LHCN-M2 (cell line): ENCODE measurements at places on chromosomes 16 and 17.
A peak's percentile ranks its signal among the peaks of the same experiment; 100 is the strongest.

- DNase-seq, result no peak
Measured at GRCh38 chr16:50552476-50553101, 4.4 kb downstream of the NKD1 start.

DNA sequence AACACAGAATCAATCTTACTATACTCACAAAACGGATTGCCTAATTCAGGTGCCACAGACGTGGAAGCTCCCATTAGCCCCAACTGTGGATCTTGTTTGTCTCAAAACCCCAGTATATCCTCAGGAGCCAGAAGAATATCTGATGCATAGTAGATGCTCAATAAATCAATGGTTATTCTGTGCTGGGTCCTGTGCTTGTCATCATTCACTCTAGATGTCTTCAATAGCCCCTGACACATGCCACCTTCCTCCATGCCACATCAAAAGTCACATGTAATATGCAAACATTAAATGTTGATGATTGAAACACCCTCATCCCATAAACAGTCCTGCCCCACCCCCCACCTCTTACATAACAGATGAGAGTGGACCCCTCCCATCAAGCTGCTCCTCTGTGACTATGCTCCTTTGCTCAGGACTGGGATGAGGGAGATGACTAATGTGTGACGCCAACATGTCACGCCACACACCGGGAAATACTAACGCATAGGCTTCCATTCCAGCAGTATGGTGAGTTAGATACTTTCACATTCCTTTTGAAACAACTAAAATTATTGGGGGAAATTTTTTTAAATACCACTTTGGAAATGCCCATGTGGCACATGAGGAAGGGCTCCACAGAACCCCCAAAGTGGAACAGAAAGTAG is 267.6 kb upstream of the SDK2 start:
- no peak for DNase-seq

GRCh38 chr17:40074175-40074512 is 11.4 kb downstream of the THRA start:
- DNase-seq, result no peak

- no peak for DNase-seq
Measured at GRCh38 chr17:41420134-41420533, 4.3 kb downstream of the KRT37 start.

DNA sequence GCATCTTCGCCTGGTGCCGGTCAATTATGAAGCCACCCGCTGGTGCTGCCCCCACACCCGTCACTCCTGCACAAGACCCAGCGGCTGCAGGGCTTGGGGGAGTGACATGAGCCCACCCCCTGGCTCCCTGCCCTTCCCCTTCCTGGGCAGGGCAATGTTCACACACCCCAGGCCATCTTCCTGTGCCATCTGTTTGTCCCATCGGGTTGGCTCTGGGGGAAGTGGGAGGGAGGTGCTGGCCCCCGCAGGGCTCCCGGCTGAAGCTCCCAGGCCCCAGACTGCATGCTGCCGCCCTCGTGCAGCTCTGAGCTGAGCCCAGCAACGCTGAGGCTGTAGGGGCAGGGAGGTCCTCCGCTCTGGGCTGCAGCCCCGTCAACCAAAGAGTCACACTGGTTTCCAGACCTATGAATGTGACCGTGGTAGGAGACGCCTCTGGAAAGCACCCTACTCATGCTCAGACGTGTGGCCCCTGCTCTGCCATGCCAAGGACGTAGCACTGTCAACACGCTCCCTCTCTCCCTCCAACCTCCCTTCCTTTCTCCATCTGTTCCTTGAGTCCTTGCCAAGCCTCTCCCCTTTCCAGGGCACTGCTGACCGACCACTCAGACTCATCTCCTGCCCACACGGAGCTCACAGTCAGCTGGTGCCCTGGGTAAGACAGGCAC is 140.4 kb downstream of the ENGASE start:
- no peak for DNase-seq

- peak; percentile 74 for DNase-seq
Measured at GRCh38 chr17:2049333-2050299, 5.3 kb upstream of the HIC1 start.

DNA sequence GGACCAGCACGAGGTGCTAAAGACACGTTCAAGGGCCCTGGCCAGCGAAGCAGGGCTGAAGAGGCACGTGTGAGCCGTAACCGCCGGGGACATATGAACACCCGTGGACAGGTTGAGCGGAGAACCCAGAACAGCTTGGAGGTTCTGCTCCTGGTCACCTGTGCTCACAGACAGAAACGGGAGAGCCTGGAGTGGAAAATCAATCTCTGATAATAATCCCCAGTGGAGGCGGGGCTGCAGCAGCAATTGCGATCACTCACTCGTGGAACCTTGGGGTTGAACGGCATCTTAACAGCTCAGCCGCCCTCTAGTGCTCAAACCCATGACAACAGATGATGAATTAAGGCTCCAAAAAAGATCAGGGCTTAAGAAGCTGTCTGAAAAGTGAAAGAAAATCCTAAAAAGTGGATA is 25.6 kb downstream of the WIPI1 start:
- DNase-seq, result no peak

GRCh38 chr16:56888806-56889205 is 23.8 kb downstream of the SLC12A3 start:
- DNase-seq, result no peak

DNA sequence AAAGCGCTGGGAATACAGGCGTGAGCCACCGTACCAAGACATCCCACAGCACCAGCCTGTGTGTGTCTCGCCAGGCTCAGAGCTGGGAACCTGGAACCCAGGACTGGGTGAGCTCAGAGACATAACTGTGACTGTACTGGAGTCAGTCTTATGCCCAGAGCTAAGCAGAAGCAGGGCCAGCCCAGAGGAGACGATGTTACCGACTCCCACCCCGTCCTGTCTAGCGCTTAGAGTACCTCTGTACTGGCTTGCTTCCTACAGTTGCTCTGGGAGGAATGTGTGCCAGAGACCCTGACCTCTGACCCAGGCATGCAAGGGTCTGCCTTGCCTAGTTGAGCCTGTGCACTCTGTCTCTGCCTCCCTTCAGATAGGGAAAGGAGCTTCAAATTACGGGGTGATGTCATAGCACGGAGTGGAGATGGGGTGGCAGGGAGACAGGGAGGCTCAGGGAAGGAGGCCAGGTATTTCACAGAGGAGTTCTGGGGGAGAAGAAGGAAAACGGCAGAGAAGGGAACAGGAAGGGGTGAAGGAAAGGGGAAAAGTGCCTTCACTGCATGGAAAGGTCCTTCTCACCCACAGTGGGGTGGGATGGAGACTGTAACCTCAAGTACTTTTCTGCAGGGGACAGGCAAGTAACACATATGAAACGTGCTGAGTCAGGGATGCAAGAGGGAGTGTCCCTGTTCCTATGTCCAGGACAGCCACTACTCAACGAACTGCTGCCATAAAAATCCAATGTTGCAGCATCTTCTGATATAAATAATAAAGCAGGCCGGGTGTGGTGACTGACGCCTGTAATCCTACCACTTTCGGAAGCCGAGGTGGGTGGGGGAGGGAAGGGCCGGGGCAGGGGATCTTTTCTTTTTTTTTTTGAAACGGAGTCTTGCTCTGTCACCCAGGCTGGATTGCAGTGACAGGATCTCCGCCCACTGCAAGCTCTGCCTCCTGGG is 5.8 kb upstream of the ARMC5 start:
- peak; percentile 53 for DNase-seq

- no peak for DNase-seq
Measured at GRCh38 chr16:72956124-72957064, 91.5 kb downstream of the ZFHX3 start.

DNA sequence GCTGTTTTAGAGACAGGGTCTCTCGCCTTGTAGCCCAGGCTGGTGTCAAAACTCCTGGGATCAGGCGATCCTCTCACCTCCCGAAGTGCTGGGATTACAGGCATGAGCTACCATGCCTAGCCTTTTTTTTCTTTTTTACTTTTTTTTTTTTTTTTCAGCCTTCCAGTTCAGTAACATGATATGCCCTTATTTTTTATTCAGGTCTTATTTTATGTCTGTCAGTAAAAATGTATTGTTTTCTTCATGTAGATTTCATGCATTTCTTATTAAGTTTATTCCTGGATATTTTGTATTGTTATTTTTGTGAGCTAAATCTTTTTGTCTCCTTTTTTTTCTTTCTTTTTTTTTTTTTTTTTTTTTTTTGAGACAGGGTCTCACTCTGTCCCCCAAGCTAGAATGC is 2.7 kb upstream of the FOXN1 start:
- no peak for DNase-seq

- peak; percentile 81 for DNase-seq
Measured at GRCh38 chr17:56441308-56441707, 152.2 kb upstream of the NOG start.

DNA sequence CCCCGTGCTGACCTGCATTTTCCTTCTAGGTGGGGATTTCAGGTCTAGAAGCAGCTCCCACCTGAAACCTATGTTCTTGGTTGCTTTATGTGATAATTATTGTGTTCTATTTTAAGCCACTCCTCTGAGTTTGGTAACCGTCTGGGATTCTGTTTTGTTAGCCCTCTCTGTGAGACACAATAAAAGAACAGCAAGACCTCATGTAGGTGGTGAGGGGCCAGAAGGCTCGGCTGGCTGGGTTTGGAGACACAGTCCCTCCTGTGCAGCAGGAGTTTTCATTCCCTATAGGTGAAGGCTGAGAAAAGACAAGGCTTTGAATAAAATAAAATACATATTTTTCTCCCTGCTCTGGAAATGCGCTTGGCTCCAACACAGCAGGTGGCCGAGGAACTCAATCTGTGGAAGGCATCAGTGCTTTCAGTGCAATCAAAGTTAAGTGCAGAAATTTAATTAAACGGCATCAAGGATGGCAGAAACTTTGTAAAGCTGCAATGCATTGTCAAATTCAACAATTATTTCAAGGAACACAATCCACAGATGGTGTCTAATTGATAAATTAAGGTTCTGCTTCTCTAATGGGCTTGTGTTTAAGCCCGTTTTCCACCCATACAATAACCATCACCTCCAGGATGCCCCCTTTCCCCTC is 107.8 kb downstream of the MSI2 start:
- no peak for DNase-seq

DNA sequence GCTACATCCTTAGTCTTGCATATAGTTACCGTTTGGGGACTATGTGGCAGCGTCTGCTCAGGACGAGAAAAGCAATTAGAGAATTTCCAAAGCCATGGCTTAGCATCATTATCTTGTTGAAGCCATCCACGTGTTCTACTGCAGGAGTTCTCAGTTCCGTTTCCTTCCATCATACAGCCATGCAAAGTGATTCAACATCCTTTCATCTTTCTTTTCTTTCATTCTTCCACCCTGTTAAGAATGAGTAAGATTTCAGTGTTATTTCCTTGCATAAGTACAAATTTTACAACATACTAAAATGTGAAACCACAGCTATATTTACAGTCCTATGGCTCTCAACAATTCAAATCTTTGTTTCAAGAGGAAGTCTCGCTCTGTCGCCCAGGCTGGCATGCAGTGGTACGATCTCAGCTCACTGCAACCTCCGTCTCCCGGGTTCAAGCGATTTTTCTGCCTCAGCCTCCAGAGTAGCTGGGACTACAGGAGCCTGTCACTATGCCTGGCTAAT is 3.8 kb downstream of the MARF1 start:
- DNase-seq, result no peak

GRCh38 chr16:5756969-5757368 is 659.4 kb upstream of the EEF2KMT start:
- no peak for DNase-seq

GRCh38 chr17:47739150-47739549 is 6.1 kb downstream of the TBX21 start:
- no peak for DNase-seq

DNA sequence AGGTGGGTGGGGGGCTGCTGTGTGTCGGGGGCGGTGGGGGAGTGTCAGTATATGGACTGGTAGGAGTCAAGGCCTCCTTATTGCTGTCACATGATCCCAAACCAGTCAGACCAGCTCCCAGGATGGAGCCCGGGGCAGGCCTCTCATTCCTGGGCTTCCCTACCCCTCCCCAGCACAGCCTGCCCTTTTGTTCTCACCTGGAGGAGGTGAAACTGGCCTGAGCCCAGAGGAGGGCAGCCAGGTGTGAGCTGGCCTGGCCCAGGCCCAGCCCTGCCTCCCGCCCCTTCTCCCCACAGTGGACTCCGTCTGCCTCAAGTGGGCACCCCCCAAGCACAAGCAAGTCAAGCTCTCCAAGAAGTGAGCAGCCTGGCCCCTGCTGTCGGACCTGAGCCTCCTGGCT is 4.6 kb downstream of the PRSS8 start:
- no peak for DNase-seq

DNA sequence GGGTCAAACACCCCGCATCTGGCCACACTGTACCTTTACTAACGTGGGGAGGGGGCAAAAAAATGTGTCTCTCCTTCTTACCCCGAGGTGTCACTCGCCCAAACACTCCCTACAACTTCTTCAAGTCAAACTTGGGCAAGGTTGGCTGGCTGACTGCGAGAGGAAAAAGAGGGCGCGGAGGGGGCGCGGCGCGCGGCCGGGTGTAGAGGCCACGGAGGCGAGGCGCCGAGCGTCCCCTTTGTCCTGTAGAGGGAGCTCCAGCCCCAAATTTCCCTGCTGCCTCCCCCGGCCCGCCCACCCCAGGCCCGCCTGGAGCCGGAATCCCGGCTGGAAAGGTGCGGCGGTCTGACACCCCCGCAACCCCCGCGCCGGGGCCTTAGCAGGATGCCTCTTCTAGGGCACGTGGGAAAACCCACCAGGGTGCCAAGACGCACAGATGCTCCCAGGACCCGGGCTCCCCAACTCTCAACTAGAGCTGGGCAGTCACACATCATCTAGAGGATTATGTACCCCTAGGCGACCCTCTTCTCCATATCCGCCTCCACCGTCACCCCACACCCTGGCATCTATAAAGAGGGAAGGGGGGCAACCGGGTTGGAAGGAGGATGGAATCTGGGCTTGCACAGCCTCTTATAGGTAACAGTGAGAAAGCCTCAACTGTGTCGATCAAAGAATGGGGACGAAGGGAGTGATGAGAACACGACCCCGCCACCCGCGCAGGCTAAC is 4.2 kb downstream of the IRX3 start:
- peak; percentile 57 for DNase-seq

DNA sequence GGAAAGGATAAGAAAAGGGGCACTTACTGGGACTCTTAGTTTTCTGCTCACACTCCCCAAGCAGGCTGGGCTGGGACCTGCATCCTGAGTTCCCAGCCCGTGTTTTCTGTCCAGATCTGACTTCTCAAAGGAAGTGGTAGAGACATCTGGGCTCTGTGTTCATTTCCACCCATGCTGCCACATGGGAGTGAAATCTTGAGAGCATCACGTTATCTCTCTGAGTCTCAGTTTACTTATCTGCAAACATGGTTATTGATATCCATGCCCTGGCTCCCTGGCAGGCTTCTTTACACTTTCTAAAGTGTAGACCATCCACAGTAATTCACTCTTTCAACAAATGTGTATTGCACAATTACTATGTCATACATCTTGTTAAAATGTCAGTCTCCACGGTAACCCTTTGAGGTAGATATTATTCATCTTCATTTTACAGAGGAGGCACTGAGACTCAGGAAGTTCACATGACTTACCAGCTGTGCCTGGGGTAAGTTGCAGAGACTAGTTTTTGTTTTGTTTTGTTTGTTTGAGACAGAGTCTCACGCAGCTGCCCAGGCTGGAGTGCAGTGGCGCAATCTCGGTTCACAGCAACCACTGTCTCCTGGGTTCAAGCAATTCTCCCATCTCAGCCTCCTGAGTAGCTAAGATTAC is 3.4 kb downstream of the ZNF688 start:
- DNase-seq, result peak; percentile 93
